ENCODE measurements at places on chromosomes 16 and 17.

DNA sequence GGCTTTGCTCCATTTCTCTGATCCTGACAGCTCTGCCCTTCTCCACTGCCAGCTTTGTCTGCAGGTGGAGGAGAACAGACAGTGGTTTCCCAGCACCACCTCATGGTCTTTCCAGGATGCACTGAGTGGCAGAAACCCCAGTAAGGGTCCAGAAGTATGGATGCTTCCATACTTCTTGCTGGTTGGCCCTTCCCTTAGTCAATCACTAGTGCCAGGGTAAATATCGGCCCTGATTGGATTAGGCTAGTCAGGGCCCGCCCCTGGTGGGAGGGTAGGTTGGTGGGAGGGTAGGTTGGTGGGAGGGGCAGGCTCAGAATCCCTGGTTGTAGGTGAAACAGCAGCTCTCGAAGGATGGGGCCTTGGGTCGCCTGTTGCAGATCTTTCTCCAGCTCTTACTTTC is 10.2 kb downstream of the RNF213 start:
- DNase-seq = peak; percentile 81

GRCh38 chr17:81719410-81720266 is 7.6 kb downstream of the SLC25A10 start:
- DNase-seq = no peak

DNA sequence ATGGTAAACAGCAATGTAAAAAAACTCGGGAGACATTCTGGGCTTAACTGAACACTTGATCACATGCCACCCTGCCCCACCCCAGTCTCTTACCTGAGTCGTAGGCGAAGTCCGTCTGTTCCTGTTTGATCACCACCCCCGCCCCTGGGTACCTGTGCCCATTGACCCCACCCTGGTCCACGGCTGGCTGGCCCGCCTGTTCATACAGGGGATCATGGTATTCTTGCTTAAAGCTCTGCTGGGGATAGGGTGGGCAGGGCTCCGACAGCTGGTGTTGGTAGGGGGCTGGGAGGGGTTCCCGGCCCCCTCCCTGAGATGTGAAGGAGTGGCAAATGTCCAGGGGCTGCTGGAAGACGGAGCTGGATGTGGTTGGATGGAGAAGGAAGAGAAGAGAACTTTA is 13.6 kb downstream of the ETV4 start:
- DNase-seq = no peak

DNA sequence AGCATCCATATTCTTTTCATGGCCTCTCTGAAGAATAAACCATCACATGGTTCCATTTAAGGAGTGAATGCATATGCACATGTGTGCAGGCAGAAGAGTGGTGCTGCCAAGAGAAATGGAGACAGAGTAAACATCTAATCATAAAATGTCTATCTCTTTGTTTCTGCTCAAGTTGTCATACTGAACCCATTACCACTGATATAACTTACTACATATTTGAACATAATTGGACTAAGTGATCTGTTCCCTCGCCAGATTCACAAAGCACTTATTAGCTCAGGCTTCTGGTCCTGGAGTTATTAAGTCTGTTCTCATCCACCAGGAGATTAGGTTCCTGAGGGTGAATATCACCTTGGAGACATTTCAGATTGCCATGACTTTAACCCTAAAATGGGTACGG is 72.3 kb upstream of the XYLT1 start:
- DNase-seq = no peak

DNA sequence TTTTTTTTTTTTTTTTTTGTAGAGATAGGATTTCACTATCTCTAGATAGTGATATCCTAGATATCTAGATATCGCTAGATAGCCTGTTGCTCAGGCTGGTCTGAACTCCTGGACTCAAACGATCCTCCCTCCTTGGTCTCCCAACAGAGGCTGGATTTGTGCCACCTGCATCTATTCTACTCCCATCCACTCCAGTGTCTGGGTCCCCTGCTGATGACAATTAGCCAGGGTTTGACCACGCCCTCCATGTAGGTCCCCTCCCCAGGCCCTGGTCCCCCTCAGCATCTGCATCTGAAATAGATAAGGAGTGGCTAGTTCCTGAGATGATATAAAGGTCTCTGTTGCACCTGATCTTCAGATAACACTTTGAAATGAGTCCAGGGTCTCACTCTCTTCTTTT is 2.2 kb downstream of the ZNF688 start:
- DNase-seq = no peak

DNA sequence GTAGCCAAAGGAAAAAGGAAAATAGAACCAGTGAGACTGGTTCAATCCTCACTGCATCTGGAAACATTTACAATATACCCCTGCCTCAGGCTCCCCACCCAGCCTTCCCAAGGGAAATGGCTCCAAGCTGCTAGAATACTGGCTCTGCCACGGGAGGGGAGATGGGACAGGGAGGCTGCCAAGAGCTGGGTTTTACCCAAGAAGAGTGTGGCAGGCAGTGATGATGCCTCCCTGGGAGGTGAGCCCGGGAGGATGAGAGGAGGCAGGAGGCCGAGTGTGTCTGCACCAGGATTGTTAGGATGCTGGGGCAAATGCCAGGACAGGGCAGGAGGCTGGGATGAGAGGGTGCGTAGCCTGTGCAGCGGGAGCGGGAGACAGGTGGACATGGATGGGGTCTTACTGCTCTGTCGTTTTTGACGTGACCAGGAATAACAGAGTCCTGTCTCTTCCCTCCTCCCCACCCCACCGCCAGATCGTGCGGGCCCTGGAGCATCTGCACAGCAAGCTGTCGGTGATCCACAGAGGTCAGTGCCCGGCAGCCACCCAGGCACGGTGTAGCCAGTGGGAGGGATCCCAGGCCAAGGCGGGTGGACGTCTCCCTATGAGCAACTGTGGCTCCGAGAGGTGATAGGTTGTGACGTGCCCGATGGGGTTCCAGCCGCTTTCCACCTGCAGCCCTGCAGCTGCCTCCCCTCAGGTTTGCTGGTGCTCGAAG is 18.4 kb downstream of the MAP2K3 start:
- DNase-seq = no peak

DNA sequence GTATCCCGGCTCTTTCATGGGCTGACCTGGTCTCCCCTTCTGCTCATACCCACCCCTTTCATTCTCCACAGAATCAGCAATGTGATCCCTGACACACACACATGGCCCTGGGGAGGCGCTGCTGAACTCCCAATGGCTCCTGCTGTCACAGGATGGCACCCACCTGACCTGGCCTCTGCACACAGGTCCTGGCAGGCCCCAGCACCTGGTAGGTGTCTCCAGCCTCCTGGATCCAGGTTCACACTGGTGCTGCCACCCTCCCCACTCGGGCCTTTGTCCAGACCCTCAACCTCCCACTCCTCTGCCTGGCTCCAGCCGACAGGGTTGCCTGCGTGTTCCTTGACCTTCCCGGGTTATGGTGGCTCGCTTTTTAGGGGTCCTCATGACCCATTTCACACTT is 1.3 kb upstream of the CD300C start:
- DNase-seq = no peak

DNA sequence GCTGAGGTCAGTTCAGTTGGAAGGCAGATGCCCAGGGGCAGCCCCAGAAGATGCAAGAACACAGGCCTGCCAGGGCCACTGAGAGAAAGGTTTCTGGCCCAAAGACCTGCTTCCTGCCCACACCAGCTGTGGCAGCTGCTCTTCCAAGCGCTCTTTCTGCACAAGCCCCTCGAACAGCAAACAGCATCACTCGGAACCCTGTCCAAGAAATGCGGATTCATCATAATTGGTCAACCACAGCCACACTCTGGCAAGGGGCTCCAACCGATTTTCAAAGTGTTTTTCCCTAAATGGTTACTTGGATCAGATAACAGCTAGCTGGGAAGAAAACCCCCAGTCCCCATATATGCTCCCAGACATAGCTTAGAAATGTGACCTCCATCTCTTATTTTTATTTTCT is 71.1 kb upstream of the DNAH17 start:
- no peak for DNase-seq
